Urinary bladder (tissue), 4 donors: ENCODE measurements at places on chromosomes 6 and 20. TPM values are rescaled to one million over a fixed set of nuclear protein-coding genes. Genes with fewer than 3 reads are reported as not detected.

Gene CST2
- not detected for total RNA-seq

Gene PRR18
- not detected for total RNA-seq

Gene IL22RA2
- total RNA-seq: not detected

Gene SERPINB6
- total RNA-seq: 58.8 TPM

Gene SEMG1
- not detected for total RNA-seq

Gene XKR7
- total RNA-seq: 0.05 TPM

Gene ADGRF4
- 3.2 TPM for total RNA-seq

Gene VGLL2
- 0.11 TPM for total RNA-seq

Gene LBP
- total RNA-seq: not detected

Gene SLC4A11
- total RNA-seq: 0.37 TPM

Gene SLCO4A1
- 1.4 TPM for total RNA-seq

Gene HTR1B
- total RNA-seq: 0.79 TPM

Gene ID4
- total RNA-seq: 102 TPM

Gene BPI
- total RNA-seq: 0.32 TPM

Gene AIG1
- total RNA-seq: 35.6 TPM

Gene MOG
- total RNA-seq: not detected

Gene UNC5CL
- 0.37 TPM for total RNA-seq

Gene HLA-DMA
- 8.9 TPM for total RNA-seq

Gene FAM209B
- total RNA-seq: not detected

GRCh38 chr6:97909380-97909779, 626.4 kb upstream of the MMS22L start:
- DNase-seq: no peak

DNA sequence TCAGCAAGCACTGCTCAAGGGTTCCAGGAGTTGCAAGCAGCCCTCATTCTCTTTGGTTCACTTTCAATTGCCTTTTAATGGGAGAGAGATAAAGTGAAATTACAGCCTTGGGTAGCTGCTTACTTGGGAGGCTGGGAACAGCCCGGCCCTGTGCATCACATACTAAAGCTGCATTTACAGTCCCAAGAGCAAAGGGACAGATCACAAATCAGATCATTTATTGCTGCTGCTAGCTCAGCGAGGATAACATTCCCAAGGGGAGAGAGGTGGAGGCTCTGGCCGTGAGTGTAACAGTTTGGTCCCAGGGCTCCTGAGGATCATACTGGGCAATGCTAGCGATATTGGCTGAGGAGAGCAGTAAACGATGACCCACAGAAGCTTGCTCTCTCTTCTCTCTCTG, 133.1 kb downstream of the CDH26 start:
- no peak for DNase-seq

- no peak for DNase-seq
Measured at GRCh38 chr6:14380901-14381828, 263.6 kb downstream of the CD83 start.

DNA sequence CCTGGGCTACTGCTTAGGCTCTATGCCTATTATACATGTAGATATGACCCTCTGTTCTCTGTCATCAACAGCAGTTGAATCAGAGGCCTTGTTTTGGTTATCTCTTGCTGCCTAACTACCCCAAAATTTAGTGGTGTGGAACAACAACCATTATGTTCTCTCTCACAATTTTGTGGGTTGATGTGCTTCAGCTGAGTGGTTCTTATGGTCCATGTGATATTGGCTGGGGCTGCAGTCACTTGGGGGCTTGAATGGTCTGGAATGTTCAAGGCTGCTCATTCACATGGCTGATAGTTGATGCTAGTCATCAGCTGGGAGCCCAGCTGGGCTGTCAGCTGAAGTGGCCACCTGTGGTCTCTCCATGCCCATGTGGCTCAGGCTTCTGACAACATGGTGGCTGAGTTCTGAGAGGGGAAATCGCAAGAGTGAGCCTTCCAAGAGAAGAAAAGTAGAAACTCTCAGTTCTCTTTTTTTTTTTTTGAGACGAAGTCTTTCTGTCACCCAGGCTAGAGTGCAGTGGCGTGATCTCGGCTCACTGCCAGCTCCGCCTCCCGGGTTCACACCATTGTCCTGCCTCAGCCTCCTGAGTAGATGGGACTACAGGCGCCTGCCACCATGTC, 47.8 kb downstream of the SHLD1 start:
- no peak for DNase-seq

DNA sequence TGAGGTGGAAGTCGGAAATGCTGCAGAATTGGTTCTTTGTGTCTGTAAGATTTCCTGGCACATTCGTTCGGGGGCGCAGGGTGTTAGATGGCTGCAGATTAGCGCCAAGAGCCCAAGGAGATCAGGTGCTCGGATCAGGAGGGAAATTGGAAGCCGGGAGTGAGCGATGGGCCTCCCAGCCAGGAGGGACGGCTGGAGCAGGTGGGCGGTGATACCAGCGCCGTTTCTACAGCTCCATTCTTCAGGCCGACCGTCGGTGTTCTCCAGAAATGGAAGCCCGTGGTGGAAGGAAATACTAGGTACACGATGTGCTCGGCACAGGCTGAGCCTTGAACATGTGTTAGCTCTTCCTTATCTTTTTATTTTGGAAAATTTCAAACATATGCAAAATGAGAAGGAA, 6.5 kb downstream of the SIRPA start:
- no peak for DNase-seq

- DNase-seq: no peak
Measured at GRCh38 chr6:131173680-131174079, 38.4 kb downstream of the AKAP7 start.

DNA sequence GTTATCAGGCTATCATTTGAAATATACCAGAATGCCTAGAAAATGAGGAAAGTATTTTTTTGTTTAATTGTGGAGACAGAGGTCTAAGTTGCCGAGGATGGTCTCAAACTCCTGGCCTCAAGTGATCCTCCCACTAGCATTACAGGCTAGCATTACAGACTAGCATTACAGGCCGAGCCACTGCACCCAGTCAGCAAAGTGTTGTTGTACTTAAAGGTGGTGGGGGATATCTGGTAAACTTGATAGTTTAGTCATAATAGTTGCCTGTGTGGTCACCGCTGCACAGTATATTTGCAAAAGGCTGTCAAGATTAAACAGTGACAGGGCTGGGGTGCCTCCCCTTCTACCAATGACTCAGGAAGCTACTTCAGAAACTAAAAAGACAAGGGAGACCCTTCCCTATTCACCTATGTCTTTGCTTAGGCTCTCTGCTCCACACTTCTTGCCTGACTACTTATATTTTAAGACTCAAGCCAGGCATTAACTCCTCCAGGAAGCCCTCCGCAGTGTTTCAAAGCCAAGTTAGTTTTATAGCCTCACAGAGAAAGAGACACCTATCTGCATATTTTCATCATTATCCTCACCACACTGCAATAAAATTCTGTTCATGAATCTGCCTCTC, 3.1 kb upstream of the AKIRIN2 start:
- DNase-seq: no peak

- no peak for DNase-seq
Measured at GRCh38 chr6:1065986-1066385, 245.9 kb upstream of the FOXQ1 start.

DNA sequence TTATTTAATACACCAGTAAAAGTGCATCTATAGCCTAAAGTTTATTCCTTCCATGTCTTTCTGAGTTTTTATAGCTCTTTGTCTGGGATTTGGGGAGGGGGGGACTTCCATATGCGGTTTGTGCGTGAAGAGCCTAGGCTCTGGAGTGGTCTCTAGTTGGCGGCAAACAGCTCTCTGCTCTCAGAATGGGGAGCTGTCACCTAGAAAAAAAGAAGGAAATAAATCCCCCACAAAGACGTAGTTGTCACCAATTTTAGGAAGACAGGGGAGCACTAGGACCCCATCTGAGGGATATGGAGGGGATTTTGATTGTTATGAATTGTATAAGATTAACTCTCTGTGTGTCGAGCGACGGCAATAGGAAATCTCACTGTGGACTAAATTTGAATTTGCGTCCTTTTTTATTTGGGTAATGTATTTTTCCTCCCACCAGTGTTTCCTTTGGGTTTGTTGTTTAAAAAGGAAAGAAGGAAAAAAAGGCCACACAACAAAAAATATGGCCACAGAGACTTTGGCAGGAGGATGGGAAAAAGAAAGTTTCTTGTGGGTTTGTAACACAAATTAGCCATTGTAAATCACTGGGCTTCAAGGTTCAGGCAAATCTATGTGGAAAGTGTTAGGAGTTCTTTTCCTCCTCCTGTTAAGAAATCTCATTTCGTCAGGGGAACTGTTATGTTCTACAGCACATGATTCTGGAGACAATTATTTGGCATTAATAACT, 7.4 kb downstream of the POU3F2 start:
- no peak for DNase-seq

- DNase-seq: no peak
Measured at GRCh38 chr6:71035871-71036270, 79.0 kb upstream of the B3GAT2 start.

DNA sequence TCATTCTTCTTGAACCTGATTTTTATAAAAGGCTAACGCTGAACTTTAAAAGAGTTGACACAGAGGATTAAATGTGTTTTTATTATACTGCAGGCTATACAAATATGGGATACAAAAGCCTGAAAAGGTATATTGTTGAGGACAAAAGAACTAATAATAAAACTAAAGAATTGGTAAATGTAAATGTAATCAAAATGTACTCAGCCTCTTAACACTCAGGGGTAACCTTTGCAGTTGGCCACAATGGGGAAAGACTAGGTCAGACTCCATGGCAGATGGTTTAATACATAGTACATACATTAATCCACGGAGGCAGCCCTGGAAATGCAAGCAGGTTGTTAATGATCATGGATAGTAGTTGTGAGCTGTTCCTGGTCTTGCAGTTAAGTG, 57.5 kb downstream of the SOBP start:
- DNase-seq: no peak

DNA sequence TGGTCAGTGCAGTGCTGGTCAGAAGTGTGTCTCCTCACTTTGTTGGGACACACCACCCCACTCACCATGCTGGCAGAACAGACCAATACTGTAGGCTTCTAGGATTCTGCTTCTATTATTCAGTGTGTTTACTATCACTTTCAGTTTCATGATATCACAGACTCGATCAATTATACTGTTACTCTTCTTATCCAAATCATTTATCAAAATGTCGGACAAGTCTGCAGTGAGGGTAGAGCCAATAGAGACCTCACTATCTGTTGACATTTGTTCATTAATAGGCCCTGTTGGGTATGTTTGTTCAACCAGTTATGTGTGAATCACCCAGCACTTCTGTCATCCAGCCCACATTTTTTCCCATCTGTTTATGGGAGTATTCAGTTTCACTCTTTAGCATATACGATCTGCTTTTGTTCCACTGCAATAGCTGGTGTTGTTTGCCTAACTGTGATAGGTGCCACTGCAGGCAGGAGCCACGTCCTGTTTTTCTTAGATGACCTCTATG, 140.1 kb downstream of the NRN1 start:
- DNase-seq: peak; percentile 15

DNA sequence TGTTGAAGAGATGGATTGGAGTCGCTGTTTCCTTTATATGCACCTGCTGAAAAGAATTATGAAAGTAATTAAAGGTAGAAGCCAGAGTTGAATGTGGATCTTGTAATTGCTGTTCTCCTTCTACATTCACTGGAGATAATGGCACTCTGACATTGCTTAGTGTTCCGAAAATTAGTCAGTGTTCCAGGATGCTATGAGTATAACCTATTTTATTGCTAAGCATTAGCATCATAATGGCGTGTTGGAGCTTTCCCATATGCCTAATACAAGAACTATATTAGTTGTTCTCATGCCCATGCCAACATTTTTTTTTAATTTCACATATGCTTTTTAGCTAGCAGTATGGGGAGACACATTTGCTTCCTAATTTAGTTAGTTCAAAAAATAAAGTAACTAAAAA, 236.4 kb downstream of the ARHGAP18 start:
- no peak for DNase-seq

GRCh38 chr6:127147534-127147933, 29.1 kb downstream of the RSPO3 start:
- no peak for DNase-seq

DNA sequence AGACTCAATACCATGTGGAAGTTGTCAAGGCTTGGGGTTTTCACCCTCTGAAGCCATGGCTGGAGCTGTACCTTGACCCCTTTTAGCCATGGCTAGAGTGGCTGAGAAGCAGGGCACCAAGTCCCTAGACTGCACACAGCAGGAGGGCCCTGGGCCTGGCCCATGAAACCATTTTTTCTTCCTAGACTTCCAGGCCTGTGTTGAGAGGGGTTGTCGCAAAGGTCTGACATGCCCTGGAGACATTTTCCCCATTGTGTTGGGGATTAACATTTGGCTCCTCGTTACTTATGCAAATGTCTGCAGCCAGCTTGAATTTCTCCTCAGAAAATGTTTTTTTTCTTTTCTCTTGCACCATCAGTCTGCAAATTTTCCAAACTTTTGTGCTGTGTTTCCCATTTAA, 196.4 kb downstream of the SLC16A10 start:
- DNase-seq: no peak

DNA sequence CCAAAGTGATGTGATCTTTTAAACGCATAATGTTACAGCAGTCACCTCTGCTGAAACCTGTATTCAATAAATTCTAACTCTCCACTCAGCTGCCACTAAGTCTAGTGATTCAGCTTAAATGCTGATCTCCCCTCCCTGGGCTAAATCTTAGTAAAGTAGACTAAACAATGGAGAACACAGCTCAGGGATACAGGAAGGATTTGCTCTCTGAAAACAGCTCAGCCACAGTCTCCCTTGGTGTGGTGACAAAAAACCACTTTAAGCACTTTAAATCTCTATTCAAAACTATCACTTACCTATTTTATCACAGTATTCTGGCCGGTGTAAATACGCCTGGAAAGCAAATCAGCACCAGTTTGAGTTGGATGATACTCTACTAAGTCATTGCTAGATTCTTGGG, 130.6 kb downstream of the RFX6 start:
- no peak for DNase-seq

DNA sequence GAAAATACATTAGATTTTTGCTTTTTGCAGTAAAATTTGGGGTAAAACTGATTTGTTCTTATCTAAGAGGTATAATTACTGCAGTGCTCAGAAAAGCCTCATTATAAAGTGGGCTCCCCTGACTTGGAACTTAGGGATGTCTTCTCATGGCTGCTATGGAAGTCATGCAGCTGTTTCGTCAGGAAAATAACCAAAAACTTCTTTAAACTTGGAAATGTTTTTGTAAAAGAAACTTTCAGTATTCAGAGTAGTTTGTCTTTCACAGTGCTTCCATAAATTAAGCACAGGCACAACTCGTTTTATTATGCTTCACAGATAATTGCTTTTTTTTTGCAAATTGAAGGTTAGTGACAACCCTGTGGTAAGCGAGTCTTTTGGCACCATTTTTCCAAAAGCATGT, 6.8 kb downstream of the MAPK14 start:
- DNase-seq: no peak

- no peak for DNase-seq
Measured at GRCh38 chr20:406200-407132, 1.6 kb upstream of the RBCK1 start.

- no peak for DNase-seq
Measured at GRCh38 chr6:127956260-127956888, 55.5 kb upstream of the THEMIS start.

DNA sequence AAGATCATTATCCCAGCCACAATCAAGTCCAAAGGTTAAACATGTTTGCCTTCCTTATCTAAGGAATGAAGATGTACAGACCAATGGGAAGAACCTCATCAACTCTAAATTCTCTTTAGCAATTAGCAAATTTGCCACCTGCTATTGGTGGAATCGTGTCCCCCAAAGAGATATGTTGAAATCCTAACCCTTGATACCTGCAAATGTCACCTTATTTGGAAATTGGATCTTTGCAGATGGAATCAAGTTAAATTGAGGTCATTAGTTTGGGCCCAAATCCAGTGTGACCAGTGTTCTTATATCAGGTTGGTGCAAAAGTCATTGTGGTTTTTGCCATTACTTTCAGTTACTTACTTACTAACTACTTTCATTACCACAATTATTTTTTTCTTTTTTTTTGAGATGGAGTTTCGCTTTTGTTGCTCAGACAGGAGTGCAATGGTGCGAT, 31.3 kb downstream of the KLHL31 start:
- no peak for DNase-seq
